ENCODE measurements at places on chromosomes 6 and 20.

DNA sequence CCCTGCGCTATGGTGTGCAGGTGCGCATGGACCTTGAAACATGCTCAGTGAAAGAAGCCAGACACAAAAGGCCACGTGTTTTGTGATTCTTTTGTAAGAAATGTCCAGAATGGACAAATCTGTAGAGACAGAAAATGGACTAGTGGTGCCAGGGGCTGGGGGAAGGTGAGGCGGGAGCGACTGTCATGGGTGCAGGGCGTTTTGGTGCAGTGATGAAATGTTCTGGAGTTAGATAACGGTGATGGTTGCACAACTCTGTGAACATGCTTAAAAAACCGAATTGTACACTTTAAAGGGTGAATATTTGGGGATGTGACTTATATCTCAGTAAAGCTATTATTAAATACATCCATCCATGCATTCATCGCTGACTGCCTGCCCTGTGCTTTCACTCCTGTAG is 31.7 kb upstream of the NTSR1 start:
- DNase-seq, result no peak

DNA sequence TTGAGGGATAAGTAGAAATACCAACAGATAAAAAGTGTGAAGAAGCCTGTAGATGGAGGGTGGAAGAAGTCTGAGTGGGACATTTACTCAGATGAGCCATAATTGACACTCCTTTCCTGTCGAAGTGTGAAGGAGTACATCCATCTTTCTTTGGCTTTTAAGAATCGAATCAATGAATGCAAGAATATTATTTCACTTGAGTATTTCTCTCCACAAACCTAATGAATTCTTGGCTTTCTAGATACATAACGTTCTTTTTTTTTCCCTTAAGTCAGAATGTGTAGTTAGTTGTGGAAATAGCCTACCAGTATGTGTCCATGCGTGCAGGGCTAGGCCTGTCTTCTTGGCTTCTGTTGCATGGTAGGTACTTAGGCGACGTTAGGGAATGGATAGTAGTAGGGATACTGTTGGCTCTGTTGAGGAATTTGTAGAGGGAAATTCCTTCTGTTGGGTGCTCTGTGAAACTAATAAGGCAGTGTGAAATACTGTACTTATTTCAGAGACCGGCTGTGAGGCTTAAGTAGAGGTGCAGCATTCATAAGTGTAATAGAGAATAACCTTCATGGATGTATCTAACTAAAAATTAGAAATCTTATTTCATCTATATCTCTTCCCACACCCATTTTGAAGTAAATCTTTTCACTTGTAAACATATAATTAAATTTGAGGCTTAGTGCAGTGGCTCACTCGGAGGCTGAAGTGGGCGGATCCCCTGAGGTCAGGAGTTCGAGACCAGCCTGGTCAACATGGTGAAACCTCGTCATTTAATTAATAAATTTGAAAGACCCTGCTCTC is 1.5 kb downstream of the RPS18 start:
- no peak for DNase-seq

DNA sequence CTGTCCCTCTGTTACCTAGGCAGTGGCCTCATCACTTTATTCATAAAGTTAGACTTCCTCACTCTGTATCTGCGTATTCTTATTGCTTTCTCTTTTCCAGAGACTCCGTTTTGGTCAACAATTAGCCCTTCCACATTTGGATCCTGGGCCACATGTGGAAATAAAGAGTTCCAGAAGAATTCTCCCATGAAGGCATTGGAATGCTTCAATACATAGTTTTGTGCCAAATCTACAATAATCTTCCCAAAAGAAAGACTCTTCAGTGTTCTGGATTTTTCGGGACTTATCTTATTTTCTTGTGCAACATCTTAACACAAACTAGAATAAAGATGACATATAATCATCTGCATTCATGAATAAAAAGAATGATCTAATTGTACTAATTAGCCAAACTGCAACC is 187.7 kb upstream of the BMP2 start:
- DNase-seq, result no peak

GRCh38 chr6:105785066-105785811 is 300.9 kb upstream of the PRDM1 start:
- no peak for DNase-seq

DNA sequence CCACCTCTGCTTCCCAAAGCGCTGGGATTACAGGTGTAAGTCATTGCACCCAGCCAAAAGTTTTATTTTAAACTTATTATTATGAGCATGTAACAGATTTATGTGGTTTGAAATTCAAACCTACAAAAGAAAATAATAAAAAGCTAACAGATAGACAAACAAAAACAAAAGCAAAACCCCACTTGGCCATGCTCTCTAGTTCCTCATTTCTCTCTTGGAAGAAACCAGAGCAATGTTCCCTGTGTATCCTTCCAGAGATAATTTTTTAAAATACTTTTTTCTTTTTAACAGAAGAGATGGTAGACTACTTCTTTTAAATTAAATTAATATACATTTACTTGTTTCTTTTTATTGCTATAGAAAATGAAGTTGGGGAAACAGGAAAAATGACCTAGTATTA is 28.0 kb upstream of the SLC17A3 start:
- no peak for DNase-seq

- no peak for DNase-seq
Measured at GRCh38 chr20:44961870-44962267, 1.7 kb upstream of the TOMM34 start.

- DNase-seq, result no peak
Measured at GRCh38 chr6:41153451-41153850, 696 bp downstream of the TREML1 start.

- DNase-seq, result no peak
Measured at GRCh38 chr6:46465294-46466165, 25.7 kb downstream of the RCAN2 start.

DNA sequence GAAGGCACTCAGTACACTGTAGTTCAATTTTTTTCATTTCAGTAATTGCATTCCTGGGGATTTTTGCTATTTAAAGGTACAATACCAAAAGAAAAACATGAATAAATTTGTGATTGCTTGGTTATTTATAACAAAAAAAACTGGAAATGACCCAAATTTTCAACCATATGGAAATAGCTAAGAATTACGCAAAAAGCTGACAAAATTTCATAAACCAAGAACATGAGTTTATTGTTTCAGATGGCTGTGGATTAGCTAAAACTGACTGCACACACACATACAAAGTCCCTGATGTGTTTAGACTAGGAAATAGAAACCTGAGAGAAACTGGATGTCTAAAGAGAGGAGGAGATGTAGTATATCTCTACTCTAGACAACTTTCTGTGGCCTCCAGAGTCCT is 718.4 kb upstream of the CHD6 start:
- no peak for DNase-seq

All from stimulated activated CD8-positive, alpha-beta memory T cell treated with anti-CD3 and anti-CD28 coated beads, Interleukin-2, amount 100 ng/mL, for 1 hour (primary cell).